ENCODE measurements at places on chromosomes 16 and 17.

- DNase-seq = no peak
Measured at GRCh38 chr16:47059991-47060390, 83.8 kb downstream of the NETO2 start.

DNA sequence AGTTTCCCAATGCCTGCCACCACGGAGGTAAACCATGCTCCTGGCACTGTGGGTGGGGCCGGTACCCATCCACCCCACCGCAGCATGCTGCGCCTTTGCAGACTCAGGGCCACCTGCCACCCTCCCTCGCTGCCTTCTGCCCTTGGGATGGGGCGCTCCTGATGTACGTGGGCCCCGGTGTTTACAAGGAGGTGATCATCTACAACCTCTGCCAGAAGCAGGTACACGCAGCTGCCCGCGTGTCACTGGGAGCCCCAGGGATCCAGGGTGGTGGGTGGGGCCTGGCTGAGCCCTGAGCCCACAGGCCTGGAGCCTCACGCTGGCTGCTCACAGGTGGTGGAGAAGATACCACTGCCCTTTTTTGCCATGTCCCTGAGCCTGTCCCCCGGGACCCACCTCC lies 1.4 kb upstream of the RHOT2 start:
- DNase-seq = no peak

DNA sequence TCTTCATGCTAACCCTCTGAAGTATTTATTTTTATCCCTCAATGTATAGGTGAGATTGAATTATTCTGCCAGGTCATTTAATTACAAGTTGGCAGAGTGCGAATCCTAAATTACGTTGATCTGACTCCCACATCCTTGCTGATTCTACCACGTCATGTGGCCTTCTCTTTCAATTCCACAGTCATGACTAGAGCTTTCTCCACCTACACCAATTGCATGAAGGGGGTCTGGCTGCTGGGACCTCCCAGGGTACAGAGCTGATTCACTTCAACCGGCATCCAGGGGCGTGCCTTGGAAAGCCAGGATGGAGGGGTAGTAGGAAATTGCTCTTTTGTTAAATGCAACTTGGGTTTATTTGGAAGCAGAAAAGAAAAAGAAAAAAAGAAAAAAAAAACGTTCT lies 41.1 kb upstream of the CDH13 start:
- peak; percentile 36 for DNase-seq

GRCh38 chr17:17108451-17109049 lies 66.3 kb downstream of the MPRIP start:
- DNase-seq = no peak

- no peak for DNase-seq
Measured at GRCh38 chr17:9162275-9162985, 141.1 kb downstream of the NTN1 start.

DNA sequence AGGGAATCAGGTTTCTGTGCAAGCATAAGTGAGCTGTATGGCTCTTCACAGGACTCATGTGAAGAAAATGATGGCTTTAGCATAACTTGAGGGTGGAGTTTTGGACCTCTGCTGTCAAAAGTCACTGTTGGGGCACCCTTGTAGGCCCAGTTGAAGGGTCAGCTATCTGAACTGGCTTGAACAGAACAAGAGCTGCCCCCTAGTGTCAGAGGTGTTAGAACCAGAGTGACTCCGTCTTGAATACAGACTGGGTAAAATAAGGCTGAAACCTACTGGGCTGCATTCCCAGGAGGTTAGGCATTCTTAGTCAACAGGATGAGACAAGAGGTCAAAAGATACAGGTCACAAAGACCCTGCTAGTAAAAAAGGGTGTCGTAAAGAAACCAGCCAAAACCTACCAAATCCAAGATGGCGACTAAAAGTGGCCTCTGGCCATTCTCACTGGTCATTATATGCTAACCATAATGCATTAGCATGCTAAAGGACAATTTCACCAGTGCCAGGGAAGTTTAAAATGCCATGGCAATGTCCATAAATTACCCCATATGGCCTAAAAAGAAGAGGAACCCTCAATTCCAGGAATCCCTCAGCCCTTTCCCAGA lies 484.0 kb upstream of the ERCC4 start:
- DNase-seq = no peak

DNA sequence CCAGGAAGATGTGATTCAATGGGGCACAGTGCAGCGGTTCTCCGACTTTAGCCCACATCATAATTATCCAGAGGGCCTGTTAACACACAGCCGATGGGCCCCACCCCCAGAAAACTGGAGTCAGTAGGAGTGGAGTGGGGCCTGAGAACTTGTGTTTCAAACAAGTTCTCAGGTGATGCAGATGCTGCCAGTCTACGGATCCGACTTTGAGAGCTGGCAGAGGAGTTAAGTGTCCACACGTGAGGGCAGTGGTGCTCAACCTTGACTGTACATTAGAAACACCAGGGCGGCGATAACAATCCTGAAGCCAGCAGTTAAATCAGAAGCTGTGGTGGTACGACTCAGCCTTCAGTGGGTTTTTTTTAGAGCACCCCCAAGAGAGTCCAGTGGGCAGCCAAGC lies 75.0 kb downstream of the GPRC5B start:
- DNase-seq = no peak

DNA sequence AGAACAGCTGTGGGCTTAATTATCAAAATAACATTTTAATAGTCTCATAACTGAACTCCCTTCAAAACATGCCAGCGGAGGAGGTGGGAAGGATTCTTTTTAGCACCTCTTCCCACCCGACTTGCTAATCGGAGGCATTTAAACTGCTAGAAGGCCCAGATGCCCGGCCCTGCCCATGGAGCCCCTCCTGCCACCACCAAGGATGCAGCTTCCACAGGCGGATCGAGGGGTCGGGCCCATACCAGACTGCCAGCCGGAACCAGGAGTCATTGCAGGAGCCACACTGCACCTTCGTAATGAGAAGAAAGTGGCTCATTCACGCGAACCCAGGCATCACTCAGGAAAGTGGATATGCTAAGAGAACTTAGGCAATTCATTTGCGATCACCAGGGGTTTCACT lies 201.2 kb downstream of the C16orf78 start:
- DNase-seq = no peak

DNA sequence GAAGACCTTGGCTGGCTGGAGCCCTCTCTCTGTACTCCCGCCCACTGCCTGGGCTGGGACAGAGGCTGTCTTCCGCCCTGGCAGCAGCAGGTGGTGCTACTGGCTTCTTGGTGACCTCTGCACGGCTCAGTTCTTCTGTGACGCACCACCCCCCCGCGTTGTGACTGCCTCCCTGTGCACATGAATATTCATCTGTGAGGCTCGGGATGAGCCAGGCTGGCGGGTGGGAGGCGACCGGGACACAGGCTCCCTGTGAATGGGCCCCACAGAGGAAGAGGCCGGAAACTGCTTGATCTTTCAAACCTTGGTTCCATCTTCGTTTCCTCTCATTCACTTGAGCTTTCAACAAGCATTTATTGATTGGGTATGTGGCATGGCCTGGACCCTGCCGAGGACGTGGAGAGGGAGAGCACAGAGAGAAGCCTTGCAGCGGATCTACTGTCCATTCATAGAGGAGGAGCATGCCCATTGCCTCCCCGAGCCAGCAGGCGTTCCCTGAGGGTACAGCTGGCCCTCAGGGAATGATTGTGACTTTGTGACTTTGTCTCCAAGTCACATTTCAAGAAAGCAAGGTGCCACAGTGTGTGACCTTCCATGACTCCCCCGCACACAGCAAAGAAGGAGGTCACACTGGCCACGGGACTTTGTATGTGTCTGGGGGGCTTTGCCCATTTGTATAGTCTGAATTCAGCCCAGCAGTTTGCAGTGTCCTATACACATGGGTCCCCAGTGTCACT lies 45.0 kb downstream of the B9D1 start:
- no peak for DNase-seq

GRCh38 chr16:3113765-3114479 lies 1.5 kb downstream of the ZNF205 start:
- DNase-seq = no peak

GRCh38 chr16:57132470-57132869 lies 40.1 kb downstream of the CPNE2 start:
- DNase-seq = no peak

GRCh38 chr17:8311131-8311790 lies 1.2 kb downstream of the ARHGEF15 start:
- DNase-seq = no peak

DNA sequence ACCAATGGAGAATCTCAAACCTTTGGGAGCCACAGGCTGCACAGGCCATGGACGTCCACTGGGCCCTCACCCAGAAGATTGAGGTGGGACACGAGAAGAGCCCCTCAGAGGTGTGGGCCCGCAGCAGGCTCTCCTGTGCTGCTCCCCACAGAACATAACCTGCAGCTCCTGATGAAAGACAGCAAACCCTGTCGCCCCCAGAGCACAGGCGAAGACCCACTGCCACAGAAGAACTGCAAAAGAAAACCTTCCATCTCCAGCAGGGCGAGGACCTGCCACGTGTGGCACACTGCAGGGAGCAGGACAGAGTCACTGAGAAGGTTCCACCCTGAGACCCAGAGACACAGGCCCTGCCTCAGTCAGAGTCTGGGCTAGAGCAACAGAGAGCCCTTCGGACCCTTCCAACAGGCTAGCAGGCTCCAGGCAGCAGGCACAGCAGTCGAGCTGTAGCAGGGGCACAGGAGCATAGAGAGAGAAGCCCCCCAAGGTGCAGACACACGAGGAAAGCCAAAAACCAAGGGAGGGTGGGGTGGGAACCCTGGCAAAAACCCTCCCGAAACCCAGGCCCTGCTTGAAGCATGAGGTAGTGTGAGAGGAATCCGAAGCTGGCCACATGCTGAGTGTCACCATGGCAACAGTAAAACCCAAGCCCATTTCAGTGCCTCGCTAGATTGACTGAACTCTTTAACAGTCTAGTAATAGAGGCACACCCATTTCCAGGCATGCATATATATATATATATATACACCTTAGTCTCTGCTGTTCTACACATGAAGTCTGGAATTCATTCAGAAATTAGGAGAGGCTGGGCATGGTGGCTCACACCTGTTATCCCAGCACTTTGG lies 60.0 kb upstream of the CHMP6 start:
- peak; percentile 29 for DNase-seq

GRCh38 chr16:79409978-79410377 lies 190.6 kb downstream of the MAF start:
- no peak for DNase-seq

- no peak for DNase-seq
Measured at GRCh38 chr17:2398655-2399571, 1.9 kb downstream of the MNT start.

DNA sequence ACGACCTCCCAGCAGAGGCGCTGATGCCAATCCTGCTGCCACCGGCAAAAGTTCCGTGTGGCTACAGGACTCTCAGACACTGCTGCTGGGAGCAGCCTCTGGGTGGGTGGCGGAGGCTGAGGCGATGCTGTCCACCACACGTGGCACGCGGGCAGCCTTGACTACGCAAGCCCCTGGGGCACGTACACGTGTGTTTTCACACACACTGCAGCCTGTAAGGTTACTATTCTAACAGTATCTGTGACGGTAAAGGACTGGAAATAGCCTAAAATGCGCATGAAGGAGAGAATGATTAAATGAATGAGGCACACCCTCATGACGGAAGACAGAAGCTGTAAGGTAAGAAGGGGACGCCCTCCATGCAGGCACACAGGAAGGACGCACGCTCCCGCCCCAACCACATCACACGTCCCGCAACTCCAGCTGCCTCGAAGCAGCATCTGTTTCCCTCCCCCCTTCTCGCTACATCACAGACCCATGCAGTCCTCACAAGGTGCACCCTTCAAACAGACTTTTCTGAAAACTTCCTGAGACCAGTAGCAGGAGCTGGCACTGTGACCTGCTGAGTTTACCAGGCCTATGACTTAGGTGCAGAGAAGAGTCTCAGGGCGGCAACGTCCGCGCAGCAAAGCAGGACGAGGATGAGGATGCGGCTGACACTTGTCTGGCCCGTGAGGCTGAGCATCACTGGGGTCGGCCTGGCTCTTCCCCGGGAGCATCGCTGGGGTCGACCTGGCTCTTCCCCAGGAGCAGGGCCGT lies 28.7 kb upstream of the FASN start:
- DNase-seq = no peak

- no peak for DNase-seq
Measured at GRCh38 chr17:42309142-42309541, 20.8 kb downstream of the STAT5A start.

DNA sequence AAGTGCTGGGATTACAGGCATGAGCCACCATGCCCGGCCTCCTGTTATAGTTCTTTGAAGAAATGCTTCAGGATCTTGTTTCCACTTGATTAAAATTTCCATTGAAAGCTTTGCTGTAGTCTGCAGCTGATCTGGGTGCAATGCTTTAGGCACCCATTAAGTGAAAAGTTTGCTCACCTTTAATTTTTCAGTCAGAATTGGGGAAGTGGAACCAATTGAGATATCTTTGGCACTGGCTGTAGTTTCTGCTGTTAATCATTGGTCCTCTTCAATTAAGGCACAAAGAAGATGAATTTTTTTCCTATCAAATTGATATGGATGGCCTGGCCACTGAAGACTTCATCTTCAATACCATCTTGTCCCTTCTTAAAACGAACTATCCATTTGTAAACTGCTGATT lies 336.1 kb upstream of the TBX2 start:
- no peak for DNase-seq

DNA sequence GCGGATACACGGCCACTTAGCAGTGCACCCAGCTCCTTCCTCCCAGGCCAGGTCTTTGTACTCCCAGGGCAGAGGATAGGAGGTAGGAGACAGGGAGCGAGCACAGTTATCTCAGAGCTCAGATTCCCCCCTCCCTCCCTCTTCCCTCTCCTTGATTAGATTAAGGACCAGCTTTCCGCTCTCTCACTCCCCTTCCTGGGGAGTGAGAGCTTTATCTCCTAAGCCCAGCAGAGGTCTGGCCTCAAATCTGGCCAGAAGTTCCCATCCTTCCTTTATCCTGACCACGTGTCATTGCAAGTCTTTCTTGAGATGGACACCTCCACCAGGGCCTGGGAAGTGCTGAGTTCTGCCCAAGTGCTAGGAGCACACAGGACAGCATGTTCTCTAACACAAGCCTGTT lies 5.1 kb downstream of the ARL4D start:
- DNase-seq = no peak

- no peak for DNase-seq
Measured at GRCh38 chr16:54070789-54071343, 215.7 kb downstream of the IRX3 start.

DNA sequence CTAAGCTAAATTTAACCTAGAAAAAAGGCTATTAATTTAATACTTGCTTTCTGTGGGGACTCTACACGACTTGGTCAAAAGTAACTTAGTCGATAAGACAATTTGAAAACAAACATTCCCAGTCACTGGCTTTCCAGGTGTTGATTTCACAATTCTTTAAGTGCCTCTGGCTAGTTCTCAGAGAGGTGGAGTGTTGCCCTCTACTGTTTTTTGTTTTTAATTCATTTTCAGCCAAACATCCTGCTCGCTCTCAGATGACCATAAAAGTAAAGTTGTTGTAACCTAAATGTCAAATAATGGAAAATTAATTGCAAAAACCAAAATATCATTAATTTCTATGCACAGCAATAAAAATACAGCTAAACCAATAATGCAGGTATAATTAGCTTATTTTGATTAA lies 107.1 kb downstream of the MYO1D start:
- DNase-seq = no peak

GRCh38 chr16:6698548-6698947 lies 634.1 kb upstream of the RBFOX1 start:
- no peak for DNase-seq

All from HS-27A (cell line).